A549 treated with Hydrocortisone at 1 μM for 4 hours (cell line): ENCODE measurements at places on chromosomes 16 and 17. TPM values are rescaled to one million over a fixed set of nuclear protein-coding genes. Genes with fewer than 3 reads are reported as not detected.

Gene IRX6
- total RNA-seq = not detected in 5 replicates

Gene NPLOC4
- 92.6 to 101 TPM (median 93.6 TPM) in 5 replicates for total RNA-seq

Gene OMG
- not detected in 5 replicates for total RNA-seq

Gene WNT3
- 3.9 to 4.7 TPM (median 4.4 TPM) in 5 replicates for total RNA-seq

Gene EMP2
- 32.1 to 47.2 TPM (median 42.2 TPM) in 5 replicates for total RNA-seq

Gene PTX4
- total RNA-seq = not detected in 5 replicates

Gene KRTAP17-1
- total RNA-seq = not detected in 5 replicates
